ENCODE measurements at places on chromosomes 7 and 10.
A peak's percentile ranks its signal among the peaks of the same experiment; 100 is the strongest.

- DNase-seq: peak; percentile 89
Observed at GRCh38 chr10:49139028-49139845, 5.4 kb upstream of the FAM170B start.

- no peak for DNase-seq
Observed at GRCh38 chr10:132096863-132097478, 31.2 kb downstream of the JAKMIP3 start.

DNA sequence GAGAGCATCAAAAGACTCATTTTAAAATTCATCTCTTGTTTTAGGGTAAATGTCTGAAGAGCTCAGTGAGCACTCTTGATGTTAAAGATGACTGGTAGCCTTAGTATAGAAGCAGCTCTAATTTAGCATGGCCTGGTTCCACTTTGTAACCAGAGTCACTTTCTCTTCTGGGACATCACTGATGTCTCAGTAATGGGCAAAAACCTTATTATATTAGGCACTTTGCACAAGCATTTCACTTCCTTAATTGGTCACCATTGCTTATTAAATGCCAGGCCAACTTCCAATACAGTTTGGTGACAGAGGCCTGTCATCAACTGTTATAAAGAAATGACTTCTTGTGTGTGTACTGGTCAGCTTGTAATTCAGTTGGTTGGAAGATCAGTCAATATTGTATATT lies 53.0 kb downstream of the STEAP1B start:
- no peak for DNase-seq

DNA sequence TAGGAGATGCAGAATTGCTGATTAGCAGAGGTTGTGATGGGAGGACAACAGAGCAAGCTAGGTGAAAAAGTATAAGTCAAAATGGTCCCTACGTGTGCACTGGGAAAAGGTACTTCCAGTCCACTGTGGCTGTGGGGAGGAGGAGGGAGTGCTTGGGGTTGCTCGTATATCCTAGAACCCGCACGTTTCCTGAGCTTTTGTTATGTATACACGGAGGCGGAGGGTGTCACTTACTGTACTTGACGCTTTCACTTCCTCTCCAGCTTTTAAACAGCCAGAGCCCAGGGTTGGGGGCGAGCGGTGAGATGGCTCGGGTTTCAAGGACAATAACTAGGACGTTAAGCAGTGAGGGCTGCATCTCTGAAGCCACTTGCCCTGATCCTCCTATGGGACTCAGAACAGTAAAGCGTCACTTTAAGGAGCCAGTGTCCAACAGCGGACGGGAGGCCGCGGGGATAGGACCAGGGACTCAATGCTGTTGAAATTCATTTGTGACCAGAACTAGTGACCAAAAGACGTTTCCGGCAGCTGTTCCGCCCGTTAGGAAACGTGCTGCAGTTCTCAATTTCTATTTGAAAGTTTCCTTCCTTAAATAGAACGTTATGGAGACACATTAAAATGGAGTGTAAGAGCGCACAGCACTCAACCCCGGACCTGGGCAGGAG lies 985 bp upstream of the ETV1 start:
- DNase-seq: peak; percentile 34

- DNase-seq: no peak
Observed at GRCh38 chr7:34361663-34362250, 296.3 kb upstream of the NPSR1 start.

DNA sequence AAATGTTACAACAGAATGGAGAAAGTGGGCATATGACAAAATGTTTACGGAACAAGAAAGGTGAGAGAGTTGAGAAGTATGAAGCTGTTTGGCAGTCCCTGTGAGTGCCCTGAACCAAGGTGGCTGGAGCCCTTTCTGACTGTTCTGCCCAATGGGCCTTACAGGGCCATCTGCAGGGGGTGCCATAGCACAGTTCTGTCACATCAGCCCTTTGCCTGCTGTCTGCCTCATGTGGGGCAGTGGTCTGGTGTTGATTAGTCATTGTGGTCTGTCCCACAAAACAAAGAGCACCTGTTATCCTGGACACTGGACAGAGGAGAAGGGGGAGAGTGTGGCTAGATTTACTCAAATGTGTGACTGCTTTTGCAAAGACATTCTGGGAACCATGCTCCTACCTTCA lies 51.5 kb upstream of the OSBPL3 start:
- DNase-seq: no peak

DNA sequence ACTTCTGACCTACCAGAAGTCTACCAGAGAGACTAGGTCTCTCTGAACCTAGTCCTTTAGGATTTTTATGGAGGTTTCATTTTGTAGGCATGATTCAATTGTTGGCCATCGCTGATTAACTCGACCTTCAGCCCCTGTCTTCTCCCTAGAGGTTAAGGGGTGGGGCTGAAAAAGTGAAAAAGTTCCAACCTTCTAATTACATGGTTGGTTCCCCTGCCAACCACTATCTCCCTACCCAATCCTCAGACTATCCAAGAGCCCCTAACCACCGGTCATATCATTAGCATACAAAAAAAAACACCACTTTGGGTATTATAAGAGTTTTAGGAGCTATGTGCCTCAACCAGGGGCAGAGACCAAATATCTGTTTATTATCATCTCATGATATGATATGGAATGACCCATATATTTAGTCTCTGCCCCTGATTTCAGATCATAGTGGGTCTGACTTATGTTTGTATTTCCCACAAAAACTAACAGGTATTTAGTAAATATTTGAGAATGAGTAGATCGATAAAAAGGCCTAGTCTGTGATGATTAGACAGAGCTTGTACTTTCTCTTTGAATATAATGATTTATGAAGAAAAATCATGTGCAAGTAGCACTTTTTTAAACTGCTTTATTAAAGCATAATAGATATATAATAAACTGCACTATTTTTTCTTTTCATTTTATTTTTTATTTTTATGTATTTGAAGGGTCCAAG lies 35.8 kb downstream of the DNAJC9 start:
- DNase-seq: no peak

GRCh38 chr10:119454990-119455389 lies 87.5 kb downstream of the RGS10 start:
- DNase-seq: no peak

DNA sequence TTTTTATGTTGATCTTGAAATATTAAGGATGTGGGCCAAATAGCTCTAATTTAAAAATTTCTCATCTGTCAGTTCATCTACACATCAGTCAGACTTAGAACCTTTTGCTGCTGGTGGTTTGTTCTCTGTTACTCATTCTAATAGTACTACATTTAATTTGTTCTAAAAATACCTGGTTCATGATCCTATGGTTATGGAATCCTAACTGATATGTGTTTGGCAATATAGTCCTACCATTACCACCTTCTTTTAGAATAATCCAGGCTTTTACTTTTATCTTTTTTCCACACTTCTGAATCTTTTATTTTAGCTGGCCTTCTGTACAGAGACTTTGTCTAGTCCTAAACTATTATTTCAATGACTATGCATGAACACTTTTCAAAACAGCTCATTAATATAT lies 116.9 kb downstream of the SVOPL start:
- no peak for DNase-seq

DNA sequence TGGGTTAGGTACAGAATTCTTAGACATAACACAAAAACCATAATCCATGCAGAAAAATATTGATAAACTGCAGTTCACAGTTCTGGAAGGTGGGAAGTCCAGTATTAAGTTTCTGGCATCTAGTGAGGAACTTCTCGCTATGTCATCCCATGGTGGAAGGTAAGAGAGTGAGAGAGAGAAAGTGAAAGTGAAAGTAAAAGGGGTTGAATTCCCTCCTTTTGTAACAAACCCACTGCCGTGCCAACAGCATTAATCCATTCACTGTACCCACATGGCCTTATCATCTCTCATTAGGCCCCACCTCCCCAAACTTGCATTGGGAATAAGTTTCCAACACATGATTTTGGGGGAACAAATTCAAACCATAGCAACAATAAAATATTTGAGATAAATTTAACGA lies 17.1 kb downstream of the ZNF485 start:
- no peak for DNase-seq

GRCh38 chr7:492714-493065 lies 27.0 kb downstream of the PDGFA start:
- no peak for DNase-seq

DNA sequence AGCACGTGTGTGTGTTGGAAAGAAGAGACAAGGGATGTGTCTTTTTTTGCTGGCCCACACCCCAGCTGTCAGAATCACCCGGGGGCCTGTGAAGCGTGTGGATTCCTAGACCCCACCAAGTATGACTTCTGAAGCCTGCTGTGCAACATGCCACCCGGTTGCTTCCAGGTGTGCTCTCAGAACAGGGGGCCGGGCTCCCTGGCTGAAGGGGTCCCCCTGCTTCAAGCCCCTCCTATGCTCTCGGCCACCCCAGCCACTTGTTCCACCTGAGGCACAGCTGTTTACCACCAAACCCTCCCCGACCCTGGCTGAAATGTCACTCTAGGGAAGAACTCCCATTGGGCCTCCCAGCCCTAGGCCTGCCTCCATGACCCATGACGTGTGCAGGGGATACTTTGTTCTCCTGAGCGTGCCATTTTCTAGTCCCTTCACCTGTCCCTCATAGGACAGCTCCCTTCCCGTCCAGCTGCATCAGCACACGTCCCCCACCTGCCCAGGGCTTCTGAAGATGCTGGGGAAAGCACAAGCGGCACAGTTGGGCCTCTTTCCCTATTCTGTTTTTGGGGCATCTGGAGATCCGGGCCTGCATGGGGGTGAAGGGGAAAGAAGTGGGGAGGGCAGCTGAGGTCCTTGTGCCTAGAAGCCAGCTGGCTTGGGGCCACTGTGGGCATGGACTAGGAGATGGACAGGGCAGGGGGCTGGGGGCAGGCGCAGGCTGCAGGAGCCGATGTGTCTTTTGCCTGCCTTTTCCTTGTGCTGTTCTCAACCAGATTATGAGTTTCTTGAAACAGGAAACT lies 33.3 kb downstream of the CRHR2 start:
- no peak for DNase-seq

DNA sequence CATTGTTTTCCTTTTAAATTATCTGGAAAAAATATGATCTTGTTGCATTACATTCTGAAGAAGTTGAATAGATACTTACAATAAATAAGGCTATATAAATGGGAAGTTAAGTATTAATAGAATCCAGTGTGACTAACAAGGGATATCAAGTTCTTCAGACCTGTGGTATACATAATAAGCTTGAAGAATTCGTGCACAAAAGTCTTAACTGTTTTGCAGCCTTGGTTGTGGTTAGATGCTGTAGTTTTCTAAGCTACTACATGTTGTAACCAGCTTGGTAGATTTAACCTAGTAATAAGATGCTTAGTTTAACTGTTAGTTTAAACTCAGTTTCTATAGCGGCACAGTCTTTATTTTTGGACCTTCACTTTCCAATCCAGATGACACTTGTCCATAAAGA lies 106.2 kb upstream of the GLCCI1 start:
- no peak for DNase-seq

DNA sequence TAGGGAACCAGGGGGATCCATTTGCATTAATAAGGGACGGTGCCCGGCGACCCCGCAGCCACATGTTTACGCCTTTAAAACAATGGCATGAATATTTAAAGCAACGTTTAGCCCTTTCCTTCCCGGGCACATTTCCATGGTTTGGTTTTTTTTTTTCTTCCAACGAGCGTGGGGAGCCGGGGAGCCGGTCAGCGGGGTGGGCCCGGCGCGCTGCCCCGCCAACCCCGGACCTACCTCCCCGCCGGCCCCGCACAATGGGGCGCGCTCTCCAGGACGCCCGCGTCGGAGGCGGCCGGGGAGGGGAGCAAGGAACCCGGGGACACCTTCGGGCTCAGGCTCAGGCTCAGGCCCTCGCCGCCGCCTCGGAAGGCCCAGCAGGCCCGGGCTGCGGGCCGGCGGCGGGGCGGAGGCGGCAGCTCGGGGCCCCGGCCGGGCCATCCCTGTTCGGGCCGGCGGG lies 1.0 kb downstream of the SEPHS1 start:
- DNase-seq: peak; percentile 36

DNA sequence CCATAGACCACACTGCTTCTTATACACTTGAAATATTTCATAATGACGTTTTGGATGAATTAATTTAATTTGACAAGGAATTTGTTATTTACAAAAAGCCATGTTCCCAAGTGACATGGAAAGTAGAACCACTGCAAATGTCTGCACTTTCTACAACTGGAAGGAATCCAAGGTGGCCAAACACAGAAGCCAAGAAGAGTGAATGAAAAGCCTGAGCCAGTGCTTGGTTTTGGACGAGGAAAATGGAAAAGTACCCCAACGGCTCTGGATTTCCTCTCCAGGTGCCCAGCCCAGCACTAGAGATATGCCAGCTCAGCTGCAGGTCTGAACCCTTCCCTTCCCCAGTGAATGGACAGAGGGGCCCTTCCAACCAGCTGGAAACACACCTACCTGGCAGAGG lies 279.4 kb downstream of the TNS3 start:
- DNase-seq: no peak

- DNase-seq: no peak
Observed at GRCh38 chr10:76540786-76541185, 1096.8 kb downstream of the KCNMA1 start.

DNA sequence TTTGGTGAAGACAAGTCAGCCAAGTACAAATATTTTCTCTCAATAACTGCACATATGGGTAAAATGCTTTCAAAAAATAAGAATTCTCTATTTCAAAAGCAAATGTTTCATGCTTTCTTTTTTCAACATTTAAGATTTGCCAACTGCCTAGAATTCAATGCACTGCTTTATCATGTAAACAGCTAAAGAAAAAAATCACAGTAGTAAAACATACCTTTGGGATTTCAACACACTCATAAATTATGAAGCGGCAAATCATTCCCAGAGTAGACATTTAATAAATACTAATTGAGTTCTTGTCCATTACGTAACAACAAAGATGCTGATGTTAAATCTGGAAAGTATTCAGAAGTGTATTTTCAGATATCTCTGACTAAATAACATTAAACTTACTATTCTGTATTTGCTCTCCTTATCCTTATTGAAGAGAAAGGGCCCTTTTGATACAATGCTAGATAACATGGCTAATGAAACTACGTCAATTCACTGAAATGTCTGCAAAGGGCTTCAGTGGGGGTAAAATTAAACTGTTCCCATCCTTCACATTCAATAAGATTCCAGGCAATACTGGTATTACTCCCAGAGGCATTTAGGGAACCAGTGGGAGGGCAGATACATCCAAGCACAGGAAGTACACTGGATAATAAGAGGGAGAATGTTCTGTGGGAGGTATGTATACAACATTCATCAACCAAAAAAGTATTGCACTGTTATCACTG lies 13.9 kb downstream of the NAPEPLD start:
- DNase-seq: no peak

DNA sequence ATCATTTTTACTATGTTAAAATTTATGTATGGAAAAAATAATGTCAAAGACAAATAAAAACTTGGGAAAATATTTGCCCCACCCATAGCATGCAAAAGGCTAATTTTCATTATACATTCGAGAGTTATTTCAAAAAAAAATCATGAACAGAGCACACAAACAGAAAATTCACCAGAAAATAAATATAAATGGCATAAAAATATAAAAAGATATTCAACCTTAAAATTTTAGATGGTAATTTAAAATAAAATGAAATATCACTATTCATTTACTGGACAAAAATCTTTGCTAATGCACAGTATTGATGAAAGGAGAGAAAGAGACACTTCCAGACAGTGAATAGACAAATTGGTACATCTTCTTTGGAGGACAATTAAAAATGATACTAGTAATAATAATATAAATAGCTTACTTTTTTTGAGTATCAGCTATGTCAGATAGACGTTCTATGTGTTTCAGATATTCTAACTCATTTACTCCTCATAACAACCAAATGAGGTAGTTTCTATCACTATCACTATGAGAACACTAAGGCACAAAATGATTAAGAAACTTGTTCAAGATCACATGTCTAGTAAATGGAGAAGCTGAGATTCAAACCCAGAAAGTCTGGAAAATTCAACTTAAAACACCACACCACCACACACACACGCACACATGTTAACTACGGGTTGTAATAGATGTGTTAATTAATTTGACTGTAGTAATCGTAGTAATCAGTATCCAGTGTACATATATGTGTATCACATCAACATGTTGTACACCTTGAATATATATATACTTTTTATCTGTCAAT lies 63.0 kb downstream of the CCDC71L start:
- no peak for DNase-seq

Measured in SJSA1 (cell line).